ENCODE measurements at places on chromosomes 3 and 15.

- DNase-seq, result no peak
Measured at GRCh38 chr3:48399387-48400172, 27.6 kb downstream of the FBXW12 start.

- no peak for DNase-seq
Measured at GRCh38 chr3:56971816-56972215, 88.6 kb upstream of the SPATA12 start.

DNA sequence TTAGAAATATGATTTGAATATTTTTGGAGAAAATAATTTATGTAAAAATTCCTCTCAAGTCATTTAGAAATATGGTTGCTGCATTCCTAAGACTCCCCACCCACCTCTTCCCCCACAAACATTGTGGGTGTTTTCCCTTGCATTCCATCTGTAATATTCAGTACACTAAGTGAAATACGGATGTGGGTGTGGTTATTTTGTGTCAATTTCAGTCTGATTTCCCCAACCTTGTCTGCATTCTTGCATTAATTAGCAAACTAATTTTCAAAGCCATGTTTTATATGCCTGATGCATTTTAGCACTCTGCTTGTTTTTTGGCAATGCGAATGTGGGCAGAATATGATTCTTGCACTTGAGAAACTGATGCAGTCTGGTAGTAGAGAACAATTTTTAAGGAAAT, 408.3 kb upstream of the RGMA start:
- DNase-seq, result no peak

DNA sequence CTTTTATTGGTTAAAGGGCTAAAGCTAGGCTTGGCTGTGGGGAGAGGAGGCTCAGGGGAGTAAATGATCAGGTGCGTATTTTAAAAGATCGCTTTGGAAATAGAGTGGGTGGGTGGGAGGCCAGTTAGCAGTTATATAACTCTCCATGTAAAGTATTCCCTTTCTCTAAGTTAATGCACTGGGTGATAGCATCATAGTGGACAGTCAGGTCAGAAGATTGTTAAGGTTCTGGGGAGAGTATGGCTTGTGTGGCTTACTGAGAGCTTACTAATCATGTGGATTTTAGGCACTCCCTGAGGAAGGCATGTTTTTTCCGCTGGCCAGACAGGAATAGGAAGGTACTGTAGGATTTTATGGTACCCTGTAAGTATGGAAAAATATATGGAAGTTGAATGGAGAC, 6.3 kb upstream of the EIF3J start:
- DNase-seq, result no peak

GRCh38 chr3:72128921-72129320, 344.0 kb upstream of the PROK2 start:
- no peak for DNase-seq

DNA sequence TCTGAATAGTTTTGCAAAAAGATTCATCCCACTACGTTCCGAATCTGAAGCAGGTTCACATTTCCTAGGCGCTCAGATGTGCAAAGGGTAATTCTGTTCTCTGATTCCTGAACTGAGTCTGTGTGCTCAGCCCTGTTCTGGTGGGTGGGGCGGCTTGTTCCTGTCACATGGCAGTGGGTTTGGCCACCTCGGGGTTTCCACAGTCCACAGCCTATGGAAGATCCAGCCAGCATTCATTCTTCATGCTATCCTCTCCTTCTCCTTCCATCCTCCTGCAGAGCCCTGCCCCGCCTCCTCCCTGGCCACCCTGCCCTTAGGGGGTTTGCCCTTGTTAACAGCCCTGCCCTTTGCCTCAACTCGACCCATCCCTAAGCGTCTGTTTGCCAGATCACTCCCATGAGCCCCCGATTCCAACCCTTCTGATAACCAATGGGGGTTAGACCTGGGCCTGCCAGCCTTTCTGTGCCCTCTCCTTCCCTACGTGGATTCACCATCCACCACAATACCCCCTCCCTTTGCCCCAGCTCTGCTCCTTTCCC, 31.0 kb downstream of the PRR20G start:
- no peak for DNase-seq

- no peak for DNase-seq
Measured at GRCh38 chr3:42061713-42062380, 29.3 kb upstream of the TRAK1 start.

- no peak for DNase-seq
Measured at GRCh38 chr3:129353589-129353941, 74.9 kb downstream of the EFCAB12 start.

- no peak for DNase-seq
Measured at GRCh38 chr3:112497897-112498548, 1.2 kb downstream of the BTLA start.

GRCh38 chr3:159216311-159216710, 414.5 kb downstream of the MFSD1 start:
- DNase-seq, result no peak

DNA sequence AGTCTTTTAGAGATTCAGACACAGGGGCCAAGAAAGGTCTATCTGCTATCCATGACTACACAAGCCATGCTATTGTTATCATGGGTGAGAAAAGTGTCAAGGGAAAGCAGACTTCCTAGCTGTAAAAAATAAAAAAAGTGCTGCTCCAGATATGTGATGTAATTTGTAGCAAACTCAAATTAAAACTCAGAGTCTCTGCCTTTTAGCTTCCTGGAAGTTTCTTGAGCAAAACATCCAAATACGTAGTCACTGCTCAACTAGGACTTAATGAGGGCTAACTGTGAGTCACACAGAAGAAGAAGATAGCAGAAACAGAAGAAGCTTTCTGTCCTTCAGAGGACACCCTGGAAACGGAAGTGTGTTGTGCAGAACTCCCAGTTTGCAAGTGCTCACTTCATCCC, 393.4 kb upstream of the NR2F2 start:
- no peak for DNase-seq

GRCh38 chr3:169686874-169687273, 23.4 kb upstream of the MECOM start:
- DNase-seq, result no peak

- no peak for DNase-seq
Measured at GRCh38 chr15:41692049-41692448, 31.8 kb downstream of the MGA start.

DNA sequence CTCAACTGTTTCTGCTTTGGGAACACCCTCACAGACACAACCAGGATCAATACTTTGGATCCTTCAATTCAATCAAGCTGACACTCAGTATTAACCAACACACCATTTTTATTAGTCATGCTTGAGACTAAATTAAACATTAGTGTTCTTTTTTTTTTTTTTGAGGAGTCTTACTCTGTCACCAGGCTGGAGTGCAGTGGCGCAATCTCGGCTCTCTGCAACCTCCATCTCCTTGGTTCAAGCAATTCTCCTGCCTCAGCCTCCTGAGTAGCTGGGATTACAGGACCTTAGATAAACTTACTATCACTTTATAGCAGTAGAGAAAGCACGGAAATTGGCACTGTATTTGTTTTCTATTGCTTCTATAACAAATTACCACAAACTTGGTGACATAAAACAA, 2.0 kb upstream of the RAB11A start:
- no peak for DNase-seq

DNA sequence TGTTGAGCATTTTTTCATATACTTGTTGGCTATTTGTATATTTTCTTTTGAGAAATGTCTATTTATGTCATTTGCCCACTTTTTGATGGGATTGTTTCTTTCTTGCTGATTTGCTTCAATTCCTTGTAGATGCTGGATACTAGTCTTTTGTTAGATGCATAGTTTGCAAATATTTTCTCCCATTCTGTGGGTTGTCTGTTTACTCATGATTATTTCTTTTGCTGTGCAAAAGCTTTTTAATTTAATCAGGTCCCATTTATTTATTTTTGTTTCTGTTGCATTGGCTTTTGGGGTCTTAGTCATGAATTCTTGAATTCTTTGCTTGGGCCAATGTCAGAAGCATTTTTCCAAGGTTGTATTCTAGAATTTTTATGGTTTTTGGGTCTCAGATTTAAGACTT, 251.7 kb downstream of the WNT5A start:
- DNase-seq, result no peak

DNA sequence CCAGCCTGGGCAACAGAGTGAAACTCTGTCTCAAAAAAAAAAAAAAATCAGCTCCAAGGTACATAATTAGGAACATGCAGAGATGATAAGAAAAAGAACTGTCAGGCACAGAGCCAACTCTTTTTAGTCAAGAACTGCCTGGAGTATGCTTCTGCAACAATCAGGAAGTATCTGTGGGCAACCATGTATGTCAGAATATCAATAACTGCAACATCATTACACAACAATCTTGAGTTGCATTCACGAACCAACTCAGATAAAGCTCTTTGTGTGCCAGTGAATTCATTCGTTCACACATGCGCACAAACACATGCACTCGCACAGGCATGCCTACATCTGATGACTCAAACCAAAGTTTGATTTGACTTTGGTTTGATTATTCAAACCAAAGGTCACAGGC, 32.1 kb downstream of the EFHB start:
- DNase-seq, result no peak

DNA sequence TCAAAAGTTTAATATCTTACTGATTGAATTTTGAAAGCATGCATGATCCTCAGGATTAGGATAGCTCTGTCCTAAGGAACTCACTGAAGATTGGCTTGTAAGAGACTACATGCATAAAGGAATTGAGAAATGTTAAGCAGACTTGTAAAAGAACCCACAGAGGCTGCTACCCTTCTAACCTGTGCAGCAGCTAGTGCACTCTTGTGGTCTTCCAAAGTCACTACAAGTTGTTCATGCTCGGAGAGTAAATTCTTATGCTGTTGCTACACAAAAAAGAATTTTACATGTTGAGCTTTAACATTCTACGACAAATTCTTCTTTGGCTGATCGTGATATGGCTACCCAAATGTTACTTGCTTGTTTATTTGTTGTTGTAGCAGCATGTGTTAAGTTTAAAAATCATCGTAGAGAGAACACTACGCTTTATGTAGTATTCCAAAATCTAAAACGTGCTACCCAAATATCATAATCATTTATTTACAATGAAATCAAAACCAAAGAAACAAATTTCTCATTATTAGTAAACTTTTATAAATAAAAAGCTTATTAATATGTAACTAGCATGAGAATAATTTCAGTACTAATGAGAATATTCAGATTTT, 55.0 kb downstream of the GOLIM4 start:
- DNase-seq, result no peak

- no peak for DNase-seq
Measured at GRCh38 chr3:140505213-140505612, 172.7 kb upstream of the TRIM42 start.

GRCh38 chr15:49085696-49086459, 39.6 kb upstream of the SECISBP2L start:
- DNase-seq, result no peak

GRCh38 chr3:33377931-33378330, 62.3 kb downstream of the UBP1 start:
- DNase-seq, result no peak

DNA sequence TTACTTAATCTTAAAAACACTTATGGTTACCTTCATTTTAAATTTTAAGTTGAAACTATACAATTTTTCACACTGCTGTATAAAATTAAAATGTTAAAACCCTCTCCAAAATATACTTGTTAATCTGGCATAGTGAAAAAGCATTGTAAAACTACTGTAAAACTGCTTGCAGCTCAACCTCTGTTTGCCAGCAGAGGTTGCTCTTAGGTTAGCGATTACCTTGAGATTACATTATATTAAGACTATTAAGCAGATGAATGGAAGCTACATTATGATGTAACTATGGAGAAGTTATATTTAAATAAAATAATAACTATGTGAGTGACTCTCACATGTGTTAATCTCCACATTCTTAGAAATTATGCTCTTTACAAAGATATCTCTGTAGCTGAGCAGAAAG, 143.6 kb upstream of the SLITRK3 start:
- no peak for DNase-seq

DNA sequence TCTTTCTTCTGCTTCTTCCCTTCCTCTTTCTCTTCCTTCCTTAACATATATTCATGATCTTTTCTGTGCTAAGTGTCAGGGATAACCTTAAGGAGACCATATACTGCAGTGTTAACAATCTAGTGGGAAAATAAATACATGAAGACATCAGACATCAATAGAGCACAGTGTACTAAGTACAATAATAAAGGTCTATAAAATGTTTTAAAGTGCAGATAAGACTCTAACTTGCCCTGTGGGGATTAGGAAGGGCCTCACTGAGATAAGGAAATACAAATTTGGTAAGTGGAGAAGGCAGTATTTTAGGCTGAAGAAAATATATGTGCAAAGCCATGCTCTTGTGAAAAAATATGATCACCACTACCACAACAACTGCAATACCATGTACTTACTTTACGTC, 49.2 kb upstream of the NANOGP8 start:
- no peak for DNase-seq

DNA sequence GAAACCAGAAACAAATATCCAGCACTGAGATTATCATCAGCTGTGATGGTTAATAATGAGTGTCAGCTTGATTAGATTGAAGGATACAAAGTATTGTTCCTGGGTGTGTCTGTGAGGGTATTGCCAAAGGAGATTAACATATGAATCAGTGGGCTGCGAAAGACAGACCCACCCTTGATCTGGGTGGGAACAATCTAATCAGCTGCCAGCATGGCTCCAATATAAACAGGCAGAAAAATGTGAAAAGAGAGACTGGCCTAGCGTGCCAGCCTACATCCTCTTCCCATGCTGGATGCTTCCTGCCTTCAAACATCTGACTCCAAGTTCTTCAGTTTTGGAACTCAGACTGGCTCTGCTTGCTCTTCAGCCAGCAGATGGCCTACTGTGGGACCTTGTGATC, 869.5 kb downstream of the SI start:
- no peak for DNase-seq

- DNase-seq, result no peak
Measured at GRCh38 chr3:147960786-147961185, 551.6 kb downstream of the ZIC1 start.

- DNase-seq, result no peak
Measured at GRCh38 chr3:138340511-138340910, 7.9 kb upstream of the MRAS start.

GRCh38 chr3:103218793-103219192, 784.0 kb downstream of the ZPLD1 start:
- DNase-seq, result no peak

GRCh38 chr3:52240059-52240885, 1.3 kb upstream of the TWF2 start:
- DNase-seq, result peak; percentile 30

DNA sequence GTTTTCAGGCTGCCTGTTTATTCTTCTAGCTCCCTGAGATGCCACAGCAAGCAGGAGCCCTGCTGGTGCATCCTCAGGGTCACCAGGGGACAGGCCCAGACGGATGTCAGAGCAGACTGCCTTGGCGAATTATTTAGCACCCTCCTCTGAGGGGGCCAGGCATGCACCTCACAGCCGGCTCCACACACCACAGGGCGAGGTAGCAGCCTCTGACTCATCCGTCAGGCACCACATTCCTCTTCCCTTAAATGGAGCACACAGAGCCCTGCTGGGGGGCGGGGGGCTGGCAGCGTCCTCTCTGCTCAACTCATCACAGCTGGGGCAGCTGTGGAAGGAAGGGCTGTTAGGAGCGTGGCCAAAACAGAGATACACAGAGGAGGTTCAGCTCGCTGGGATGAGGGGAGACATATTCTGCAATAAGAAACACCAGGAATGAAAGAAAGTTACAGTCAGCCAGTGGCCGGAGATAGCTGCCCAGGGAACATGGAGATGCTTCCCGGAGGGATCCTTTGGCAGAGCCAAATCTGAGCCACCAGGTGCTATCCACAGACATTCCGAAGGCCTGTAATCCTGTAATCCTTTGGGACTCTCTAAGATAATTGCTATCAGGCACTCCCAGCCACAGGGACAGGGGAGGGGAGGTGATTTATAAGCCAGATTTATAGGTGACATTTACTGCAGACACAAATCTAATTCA, 13.9 kb upstream of the PRICKLE2 start:
- no peak for DNase-seq

Measured in stimulated activated CD8-positive, alpha-beta memory T cell treated with anti-CD3 and anti-CD28 coated beads, Interleukin-4, amount 100 ng/mL, for 4 hours (primary cell).